Left lung (tissue), 14 donors: ENCODE measurements at places on chromosomes 12 and 14. TPM values are rescaled to one million over a fixed set of nuclear protein-coding genes. Genes with fewer than 3 reads are reported as not detected.

The PZP gene
- total RNA-seq, result 1.4 TPM

- DNase-seq, result no peak
- peaks cover 61% of the 10 kb centered on the region for H3K36me3 ChIP-seq
- H3K27me3 ChIP-seq, result no peaks in the 10 kb centered on the region
- peaks cover 60% of the 10 kb centered on the region for H3K4me1 ChIP-seq
- peak overlapping the region; percentile 100 for H3K27ac ChIP-seq
Observed at GRCh38 chr14:24240110-24240918, 2.1 kb downstream of the TINF2 start.

DNA sequence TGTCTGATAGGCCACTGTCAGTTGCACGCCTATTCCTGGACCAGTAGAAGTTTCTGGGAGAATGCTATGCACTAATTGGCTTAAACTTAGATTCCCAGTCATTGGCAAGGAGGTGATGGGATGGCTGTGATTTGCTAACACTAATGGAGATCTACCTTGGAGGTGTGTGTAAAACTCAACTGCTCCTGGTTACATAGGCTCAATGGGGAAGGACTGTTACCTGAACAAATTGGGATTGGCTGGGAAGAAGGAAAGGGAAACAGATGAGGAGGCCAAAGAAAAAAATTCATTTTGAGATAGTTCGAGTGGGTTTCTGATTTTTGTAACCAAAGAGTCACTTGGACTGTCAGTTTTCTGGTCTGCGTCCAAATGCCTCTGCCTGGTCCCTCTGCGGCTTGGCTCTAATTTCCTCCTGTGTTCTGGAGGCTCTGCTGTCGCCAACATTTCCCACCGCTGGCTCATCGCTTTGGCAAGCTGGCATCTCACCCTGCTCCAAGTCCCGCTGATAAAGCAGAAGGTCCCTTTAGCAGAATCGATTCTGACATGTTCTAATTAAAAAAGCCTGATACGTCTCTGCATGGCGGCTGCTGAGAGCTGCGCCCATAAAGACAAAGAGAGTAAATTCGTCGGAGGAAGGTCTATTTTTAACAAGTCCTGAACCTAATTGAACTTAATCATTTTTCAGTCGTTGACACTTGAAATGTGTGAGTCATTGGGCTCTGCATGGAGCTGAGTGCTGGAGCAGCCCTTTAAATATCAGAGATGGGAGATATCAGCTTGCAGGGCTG is 2.0 kb upstream of the CCDC63 start:
- no peak overlapping the region for H3K27ac ChIP-seq
- H3K4me3 ChIP-seq, result no peak overlapping the region
- peaks cover 50% of the 10 kb centered on the region for H3K27me3 ChIP-seq
- no peaks in the 10 kb centered on the region for H3K36me3 ChIP-seq
- DNase-seq, result no peak
- H3K4me1 ChIP-seq, result no peaks in the 10 kb centered on the region

- DNase-seq, result no peak
- no peak overlapping the region for H3K4me3 ChIP-seq
- peaks cover 17% of the 10 kb centered on the region for H3K4me1 ChIP-seq
- H3K27me3 ChIP-seq, result no peaks in the 10 kb centered on the region
Observed at GRCh38 chr12:116915326-116915725, 4.6 kb downstream of the FBXW8 start.

The HHIPL1 gene
- total RNA-seq, result 2.9 TPM

DNA sequence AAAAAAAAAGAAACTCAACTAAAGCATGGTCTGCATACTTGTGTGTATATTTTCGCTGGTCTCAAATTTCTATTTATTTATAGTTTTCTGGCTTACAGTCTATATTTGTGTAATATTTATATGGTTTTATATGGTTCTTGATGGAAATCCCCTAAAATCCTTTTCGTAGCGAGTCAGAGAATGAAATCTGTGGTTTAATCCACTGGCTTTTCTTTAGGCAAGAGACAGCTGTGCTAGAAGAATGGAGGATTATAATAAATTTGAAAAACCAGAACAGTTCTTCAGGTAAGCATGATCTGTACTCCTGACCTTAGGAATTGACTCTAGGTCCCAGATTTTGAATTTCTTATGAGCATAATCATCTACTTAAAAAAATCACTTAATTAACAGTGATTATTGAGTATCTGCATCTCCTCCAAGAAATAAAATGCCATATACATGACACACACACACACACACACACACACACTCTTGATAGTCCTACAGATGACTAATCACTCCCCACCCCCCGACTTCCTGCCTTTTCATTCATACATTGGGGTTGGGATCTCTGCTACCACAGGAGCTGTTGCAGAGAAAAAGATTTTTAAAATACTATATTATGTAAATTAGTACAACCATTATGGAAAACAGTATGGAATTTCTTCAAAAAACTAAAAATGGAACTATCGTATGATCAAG is 113.4 kb downstream of the CRADD start:
- no peaks in the 10 kb centered on the region for H3K4me1 ChIP-seq
- H3K4me3 ChIP-seq, result no peak overlapping the region
- H3K27me3 ChIP-seq, result no peaks in the 10 kb centered on the region
- no peaks in the 10 kb centered on the region for H3K36me3 ChIP-seq
- H3K27ac ChIP-seq, result no peak overlapping the region

DNA sequence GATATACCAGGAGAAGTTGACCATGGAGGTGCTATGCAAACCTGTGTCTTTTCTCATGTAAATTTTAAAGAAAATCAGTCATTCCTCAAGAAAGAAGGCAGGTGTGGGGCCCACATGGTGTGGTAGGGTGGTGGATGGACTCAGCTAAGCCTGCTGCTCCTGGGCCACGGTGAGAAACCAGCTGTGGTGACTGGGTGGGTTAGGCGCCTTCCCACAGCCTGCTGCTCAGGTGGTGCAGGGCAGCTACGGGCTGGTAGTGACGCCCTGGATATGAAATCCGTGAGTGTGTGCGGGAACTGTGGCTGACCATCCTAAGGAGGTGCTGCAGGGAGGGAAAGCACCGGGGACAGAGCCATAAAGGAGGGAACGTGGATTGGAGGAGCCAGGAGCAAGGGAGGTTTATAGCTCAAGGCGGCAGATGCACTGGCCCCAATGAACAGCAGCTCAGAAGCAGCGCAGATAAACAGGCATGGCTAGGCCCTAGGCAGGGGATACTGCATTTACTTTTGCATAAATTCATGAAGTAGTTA is 408.8 kb downstream of the FUT8 start:
- DNase-seq, result no peak
- peaks cover 7% of the 10 kb centered on the region for H3K27me3 ChIP-seq
- H3K27ac ChIP-seq, result no peak overlapping the region
- H3K4me1 ChIP-seq, result no peaks in the 10 kb centered on the region
- no peaks in the 10 kb centered on the region for H3K36me3 ChIP-seq

GRCh38 chr12:79374545-79374944 is 316.2 kb downstream of the PAWR start:
- no peaks in the 10 kb centered on the region for H3K27me3 ChIP-seq
- no peaks in the 10 kb centered on the region for H3K36me3 ChIP-seq
- no peaks in the 10 kb centered on the region for H3K4me1 ChIP-seq
- H3K4me3 ChIP-seq, result no peak overlapping the region
- no peak overlapping the region for H3K27ac ChIP-seq
- no peak for DNase-seq

DNA sequence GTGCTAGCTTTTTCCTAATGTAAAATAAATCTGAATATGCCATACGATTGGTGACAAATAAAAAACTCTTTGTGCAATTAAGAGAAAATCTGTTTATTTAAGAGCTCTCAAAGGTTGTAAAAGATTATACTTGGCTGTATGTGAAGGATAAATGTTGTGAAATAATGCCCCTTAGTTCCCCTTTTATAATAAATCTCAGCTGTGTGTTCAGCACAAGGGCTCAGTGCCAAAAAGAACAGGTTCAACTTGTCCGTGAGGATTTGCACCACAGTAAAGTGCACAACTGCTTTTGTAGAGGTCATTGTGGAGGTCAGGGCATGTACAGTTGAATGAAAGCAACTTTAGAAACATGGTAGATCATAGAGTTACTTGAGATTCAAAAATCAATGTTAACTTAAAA is 118.6 kb downstream of the TRMT5 start:
- H3K36me3 ChIP-seq, result no peaks in the 10 kb centered on the region
- no peaks in the 10 kb centered on the region for H3K27me3 ChIP-seq
- DNase-seq, result peak; percentile 58
- H3K4me3 ChIP-seq, result no peak overlapping the region
- H3K27ac ChIP-seq, result peak overlapping the region; percentile 49

DNA sequence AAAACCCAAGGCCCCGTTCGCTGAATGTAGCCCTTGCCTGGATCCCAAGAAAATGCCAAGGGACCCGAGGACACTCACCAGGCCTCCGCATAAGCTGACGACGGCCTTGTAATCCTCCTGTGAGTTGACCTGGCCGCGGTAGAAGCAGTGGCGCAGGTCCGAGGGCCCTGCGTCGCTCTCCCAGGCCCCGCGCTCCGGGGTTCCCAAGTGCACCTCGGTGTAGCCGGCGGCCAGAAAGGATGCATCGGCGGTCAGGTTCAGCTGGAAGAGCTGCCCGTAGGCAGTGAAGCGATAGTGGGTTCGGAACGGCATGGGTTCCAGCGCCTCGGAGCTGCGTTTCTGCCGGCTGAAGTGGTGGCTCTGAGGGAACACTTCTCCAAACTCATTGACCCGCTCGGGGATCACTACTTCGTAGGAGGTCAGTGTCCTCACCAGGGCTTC is 1.2 kb downstream of the ADAMTS20 start:
- peaks cover 41% of the 10 kb centered on the region for H3K27me3 ChIP-seq
- DNase-seq, result no peak
- H3K27ac ChIP-seq, result no peak overlapping the region
- no peak overlapping the region for H3K4me3 ChIP-seq

The CELA1 gene
- total RNA-seq, result not detected

DNA sequence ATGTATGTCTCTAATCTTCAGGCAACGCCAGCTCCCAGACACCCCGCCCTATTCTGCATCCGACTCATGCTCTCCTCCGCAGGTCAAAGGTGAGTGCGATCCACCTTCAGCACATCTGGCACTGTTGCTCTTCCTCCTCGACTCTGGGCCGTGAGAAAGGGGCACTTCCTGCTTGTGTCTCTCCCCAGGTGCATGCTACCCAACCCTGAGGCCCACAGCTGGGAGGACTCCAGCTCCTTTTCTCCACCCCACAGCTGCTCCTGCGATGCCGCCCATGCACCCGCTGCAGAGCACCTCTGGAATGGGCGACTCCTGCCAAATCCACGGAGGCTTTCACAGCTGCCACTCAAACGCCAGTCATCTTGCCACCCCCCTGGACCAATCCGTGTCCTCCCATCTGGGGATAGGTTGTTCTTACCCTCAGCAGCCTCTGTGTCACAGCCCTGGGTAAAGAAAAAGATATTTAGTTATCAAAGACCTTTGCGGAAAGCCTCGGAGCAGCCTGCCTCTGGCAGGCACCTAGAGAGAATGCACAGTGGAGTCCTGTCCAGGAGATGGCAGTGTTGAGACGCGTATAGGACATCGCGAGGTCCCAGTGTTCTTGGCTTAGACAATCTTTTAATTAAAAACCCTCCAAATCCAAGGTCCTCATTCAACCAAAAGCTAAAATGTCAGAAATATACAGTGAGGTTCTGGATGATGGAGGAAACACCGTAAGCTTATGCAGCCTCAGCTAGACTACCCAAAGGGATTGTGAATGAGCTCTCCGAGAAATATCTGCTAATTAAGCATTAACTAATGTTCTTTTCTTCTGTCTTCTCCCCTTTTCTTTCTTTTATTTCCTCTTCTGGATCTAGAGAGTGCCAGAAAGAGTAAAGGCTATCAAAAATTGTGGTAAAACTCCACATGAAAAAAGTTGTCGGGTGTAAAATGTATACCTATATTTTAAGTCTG is 54.3 kb downstream of the MYRFL start:
- H3K4me1 ChIP-seq, result peaks cover 6% of the 10 kb centered on the region
- no peak overlapping the region for H3K4me3 ChIP-seq
- no peak overlapping the region for H3K27ac ChIP-seq
- DNase-seq, result peak; percentile 78

- H3K27ac ChIP-seq, result no peak overlapping the region
- no peaks in the 10 kb centered on the region for H3K36me3 ChIP-seq
- no peak overlapping the region for H3K4me3 ChIP-seq
- no peaks in the 10 kb centered on the region for H3K27me3 ChIP-seq
- H3K4me1 ChIP-seq, result no peaks in the 10 kb centered on the region
Observed at GRCh38 chr12:89742337-89743022, 33.8 kb upstream of the ATP2B1 start.

GRCh38 chr12:59710964-59711363 is 115.1 kb downstream of the SLC16A7 start:
- H3K36me3 ChIP-seq, result no peaks in the 10 kb centered on the region
- H3K27ac ChIP-seq, result no peak overlapping the region
- H3K4me1 ChIP-seq, result no peaks in the 10 kb centered on the region
- DNase-seq, result no peak
- H3K4me3 ChIP-seq, result no peak overlapping the region

The MRPL51 gene
- total RNA-seq, result 135 TPM

GRCh38 chr14:100536121-100536510 is 51.1 kb downstream of the BEGAIN start:
- no peak overlapping the region for H3K4me3 ChIP-seq
- no peaks in the 10 kb centered on the region for H3K27me3 ChIP-seq
- no peak overlapping the region for H3K27ac ChIP-seq
- no peak for DNase-seq
- peaks cover 20% of the 10 kb centered on the region for H3K36me3 ChIP-seq
- peaks cover 23% of the 10 kb centered on the region for H3K4me1 ChIP-seq

The FGD4 gene
- 38.9 TPM for total RNA-seq

The ACSM4 gene
- not detected for total RNA-seq

DNA sequence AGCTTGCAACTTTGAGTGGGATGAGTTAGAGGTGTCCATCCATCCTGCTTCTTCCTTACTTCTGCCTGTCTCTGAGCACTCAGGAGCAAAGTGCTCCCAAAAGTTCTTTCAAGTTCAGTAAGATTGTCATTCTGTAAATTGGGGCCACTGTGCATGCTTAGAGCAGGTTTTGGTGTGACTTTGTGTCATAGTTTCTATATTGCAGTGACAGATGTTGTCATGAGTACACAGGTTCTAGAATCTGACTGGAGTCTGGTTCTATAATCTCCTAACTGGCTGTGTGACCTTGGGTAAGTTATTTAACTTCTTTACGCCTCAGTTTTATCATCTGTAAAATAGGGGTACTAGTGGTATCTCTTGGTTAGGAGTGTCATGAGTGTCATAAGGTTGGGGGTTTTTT is 202.7 kb upstream of the BCL2L14 start:
- no peak for DNase-seq
- peaks cover 18% of the 10 kb centered on the region for H3K4me1 ChIP-seq
- H3K27ac ChIP-seq, result no peak overlapping the region
- H3K4me3 ChIP-seq, result no peak overlapping the region
